Activated CD8-positive, alpha-beta T cell treated with anti-CD3 and anti-CD28 coated beads for 36 hours (primary cell): ENCODE measurements at places on chromosomes 5 and 9. TPM values are rescaled to one million over a fixed set of nuclear protein-coding genes. Genes with fewer than 3 reads are reported as not detected.

NR5A1 gene
- not detected for total RNA-seq

HMMR gene
- total RNA-seq: 94.2 TPM

KIF4B gene
- total RNA-seq: not detected

SPINK6 gene
- not detected for total RNA-seq

CD72 gene
- total RNA-seq: 13.1 TPM
